Esophagus squamous epithelium (tissue), 5 donors: ENCODE measurements at places on chromosomes 11 and 22.

GRCh38 chr22:47613606-47614350 is 851.3 kb downstream of the TBC1D22A start:
- DNase-seq = no peak

GRCh38 chr22:37983860-37984791 is at the start of gene SOX10:
SOX10 (minus strand) TSS chr22:37984555; CDS start chr22:37983784, 771 bp downstream.
- DNase-seq = no peak

DNA sequence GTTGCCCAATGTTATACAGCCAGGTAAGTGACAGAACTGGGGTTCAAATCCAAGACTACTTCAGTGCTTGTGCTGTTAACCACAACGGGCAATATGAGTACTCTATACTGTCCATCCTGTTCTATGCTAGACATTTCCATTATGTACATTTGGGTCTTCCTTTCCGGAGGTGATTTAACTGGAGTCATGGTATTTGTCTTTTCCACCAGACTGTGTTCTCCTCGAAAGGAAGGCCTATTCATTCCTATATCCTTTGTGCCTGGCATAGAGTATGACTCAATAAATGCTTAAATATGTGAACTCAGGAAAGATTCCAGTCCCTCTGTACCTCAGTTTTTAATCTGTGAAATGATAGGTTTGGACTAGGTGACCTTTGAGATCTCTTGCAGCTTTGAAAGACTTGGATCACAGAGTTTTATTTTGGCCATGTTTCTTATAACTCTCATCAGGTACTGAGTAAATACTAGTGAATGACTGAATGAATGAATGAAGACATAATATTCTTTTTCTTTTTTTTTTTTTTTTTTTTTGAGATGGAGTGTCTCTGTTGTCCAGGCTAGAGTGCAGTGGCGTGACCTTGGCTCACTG is 6.6 kb downstream of the RNF121 start:
- DNase-seq = no peak

GRCh38 chr11:8205566-8205965 is 36.7 kb upstream of the RIC3 start:
- no peak for DNase-seq

GRCh38 chr11:34251589-34251980 is 106.2 kb downstream of the ABTB2 start:
- DNase-seq = no peak

DNA sequence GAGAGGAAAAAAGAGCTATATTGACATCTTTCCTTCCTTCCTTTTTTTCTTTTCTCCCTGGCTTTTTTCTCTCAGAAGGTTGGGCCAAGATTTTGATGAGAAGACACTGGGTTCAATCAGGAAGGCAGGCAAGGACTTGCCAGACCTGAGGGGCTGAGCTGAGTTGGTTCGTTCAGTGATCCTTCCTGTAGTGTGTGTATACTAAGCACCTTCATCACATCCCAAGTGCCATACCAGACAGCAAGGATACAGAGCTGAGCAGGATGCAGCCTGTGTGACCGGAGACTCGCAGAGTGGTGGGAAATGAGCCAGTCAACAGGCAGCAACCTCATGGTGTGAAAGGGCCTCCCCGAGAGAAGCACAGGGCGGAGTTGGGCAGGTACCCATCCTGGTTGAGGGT is 95.5 kb downstream of the SPON1 start:
- no peak for DNase-seq

- no peak for DNase-seq
Observed at GRCh38 chr22:50485221-50486131, 1.2 kb upstream of the MIOX start.

- no peak for DNase-seq
Observed at GRCh38 chr11:85893395-85893794, 38.2 kb downstream of the CCDC83 start.

DNA sequence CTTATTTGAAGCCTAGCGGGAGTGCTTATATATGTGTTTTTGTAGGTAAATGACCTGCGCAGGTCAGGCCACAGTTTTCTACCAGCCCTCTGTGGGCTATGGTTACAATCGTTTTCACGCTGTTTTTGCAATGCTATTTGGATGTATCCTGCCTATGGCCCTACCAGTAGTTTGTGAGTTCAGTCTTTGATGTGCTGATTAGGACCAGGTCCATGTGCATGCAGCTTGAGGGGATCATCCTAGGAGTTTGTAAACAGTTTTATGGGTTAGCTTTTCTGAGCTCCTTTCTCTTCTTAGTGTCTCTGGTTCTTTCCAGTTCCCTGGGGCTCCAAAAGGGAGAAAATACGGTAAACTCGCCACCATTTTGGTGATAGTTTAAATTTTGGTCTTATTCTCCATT is 142.5 kb downstream of the LDLRAD3 start:
- no peak for DNase-seq

DNA sequence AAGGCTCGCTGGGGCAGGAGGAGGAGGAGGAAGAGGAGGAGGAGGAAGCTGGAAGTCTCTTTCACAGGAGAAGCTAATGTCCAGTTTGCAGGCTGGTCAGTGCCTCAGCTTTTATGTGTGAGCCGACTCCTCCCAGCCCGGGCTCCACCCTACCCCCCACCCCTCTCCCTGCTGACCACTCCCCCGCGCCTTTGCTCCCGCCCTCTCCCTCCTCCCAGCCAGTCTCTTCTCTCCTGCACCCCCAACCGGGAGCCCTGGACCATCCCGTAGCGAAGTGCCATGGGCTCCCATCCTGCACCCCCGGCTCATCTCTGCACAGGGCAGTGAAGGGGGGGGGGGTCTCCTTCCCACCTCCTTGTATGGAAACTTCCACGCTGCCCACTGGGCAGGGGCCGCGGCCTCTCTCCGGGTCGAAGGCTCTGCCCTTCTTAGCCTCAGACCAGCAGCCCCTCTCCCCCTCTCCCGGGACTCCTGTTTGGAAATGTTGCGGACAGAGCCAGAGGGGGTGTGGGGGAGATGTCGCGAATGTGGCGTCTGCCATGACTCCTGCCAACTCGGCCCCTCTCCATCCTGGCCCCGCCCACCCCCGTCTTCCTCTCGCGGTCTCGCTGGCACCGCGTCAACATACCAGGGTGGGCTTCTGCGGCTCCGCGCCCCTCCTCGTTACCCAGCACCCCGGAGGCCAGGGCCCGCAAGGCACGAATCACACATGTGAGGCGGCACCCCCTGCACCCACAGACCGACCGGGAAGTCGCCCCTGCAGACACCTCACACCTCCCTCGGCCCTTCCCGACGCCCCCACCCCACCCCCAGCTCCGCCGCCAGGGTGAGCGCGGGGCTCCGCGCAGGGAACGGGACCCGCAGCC is 1.8 kb downstream of the IGF2 start:
- no peak for DNase-seq

DNA sequence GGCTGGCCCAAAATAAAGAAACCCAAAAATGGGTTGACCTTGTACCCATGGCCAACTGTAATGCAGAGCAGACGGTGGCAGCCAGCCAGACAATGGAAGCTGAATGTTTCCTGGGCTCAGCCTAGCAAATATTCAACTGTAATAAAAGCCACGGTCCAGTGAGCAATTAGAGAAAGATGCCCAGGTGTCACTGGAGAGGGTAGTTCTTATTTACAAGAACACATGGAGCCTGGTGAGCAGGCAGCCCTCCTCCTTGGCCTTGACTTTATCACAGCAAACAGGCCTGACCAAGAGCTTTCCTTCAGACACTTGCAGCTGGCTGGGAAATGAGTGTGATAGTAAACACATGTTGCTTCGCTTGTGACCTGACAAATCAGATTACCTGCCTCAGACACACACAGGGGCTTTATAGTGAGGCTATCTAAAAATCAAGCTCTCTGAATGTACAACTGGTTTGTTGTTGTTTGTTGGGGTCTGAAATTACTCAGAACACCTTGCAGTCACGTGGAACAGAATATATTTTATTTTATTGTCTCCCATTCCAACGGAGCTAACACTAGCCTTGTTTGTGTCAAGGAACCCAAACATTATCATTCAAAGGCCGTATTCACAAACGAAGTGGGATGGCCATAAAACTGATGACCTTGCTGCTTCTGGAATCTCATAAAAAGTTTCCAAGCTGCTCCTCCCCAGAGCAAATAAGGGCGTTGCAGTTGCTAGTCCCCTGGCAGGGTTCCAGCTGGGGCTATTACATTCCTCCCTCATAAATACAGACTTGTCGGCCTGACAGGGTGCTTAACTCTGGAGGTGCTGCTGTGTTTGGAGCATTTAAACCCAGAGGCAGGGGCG is 161.1 kb downstream of the BBOX1 start:
- DNase-seq = peak; percentile 13

- DNase-seq = no peak
Observed at GRCh38 chr11:122676638-122677037, 21.1 kb downstream of the UBASH3B start.

DNA sequence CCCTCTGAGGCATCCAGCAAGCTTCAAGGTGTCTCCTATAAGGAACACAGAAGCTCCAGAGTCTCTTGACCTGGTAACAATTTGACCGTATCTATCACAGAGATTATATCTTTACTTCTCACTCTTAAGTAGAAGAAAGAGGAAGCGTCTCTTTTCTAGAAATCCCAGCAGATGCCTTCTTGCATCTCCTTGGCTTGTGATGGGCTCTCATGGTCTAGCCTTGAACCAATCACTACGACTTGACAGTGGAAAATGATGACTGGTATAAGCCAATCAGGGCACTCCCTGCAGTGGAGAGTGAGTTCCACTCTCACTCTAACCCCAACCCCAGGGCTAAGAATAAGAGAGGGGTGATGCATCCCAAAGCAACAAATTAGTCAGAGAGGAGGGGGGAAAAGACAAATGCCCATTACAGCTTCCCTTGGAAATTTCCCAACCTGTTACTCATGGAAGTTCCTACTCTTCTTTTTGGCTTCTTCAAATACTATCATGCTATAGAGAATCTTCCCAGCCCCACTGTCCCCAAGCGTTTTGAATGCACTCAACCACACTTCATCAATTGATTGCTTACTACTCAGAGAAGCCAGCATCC is 293.5 kb downstream of the MN1 start:
- no peak for DNase-seq

DNA sequence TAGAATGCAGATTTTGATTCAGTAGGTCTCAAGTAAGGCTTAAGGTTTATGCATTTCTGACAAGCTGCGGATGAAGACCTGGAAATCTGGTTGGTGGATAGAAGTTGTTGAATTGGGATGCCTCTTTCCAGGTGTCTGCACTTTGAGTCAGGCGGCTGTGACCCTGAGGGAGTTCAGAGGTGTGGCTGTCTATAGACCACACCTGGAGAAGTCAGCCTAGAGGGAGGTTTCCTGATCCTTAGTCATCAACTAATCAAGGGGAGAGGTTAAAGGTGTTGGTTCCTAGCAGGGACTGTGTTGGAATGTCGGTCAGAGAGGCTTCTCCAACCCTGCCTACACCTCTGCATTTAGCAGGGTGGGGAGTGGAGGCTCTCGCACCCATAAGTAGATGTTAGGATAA is 8.0 kb downstream of the GLB1L2 start:
- no peak for DNase-seq

- no peak for DNase-seq
Observed at GRCh38 chr11:76234416-76235232, 28.3 kb upstream of the WNT11 start.

DNA sequence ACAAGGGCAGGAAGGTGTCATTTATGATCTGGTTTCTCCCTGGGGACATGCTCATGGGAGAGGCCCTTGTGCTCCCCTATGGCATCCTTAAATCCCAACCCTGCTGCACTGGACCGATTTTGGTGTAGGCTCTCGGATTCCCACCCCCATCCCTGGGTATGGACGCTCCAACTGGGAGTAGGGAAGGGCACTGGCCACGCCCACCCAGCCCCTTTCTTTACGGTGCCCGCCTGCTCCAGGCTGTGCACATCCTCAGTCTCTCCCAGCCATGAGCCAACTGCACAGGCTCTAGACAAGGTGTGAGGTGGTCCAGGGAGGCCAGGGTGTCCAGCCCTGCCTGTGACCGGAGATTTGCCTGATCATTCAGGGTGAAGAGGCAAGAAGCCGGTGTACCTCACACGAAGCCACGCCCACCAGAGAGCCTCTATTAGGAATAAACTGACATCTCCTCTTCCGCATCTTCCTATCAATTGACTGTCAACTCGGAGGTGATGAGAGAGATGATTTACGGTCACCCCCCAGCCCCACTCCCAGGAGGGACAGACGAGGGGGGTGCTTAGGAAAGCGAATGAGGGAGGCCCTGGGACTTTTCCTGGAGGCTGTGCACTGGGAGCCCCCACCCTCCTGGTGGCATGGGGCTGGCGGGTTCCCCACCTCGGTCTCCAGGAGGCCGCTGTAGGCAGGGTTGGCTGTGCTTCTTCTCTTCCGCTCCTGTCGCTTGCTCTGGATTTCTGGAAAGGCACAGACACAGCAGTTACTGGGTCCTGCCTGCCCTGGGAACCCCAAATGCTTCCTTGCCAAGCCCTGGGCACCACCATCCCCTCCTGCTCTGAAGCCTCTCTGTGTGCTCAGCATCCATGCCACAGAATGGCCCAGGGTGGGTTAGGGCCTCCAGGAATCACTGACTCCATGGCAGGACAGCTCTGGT is 116.7 kb downstream of the PHF21B start:
- no peak for DNase-seq

GRCh38 chr11:30789270-30789669 is 203.1 kb upstream of the MPPED2 start:
- no peak for DNase-seq

- no peak for DNase-seq
Observed at GRCh38 chr22:17086788-17087497, 2.1 kb downstream of the IL17RA start.

DNA sequence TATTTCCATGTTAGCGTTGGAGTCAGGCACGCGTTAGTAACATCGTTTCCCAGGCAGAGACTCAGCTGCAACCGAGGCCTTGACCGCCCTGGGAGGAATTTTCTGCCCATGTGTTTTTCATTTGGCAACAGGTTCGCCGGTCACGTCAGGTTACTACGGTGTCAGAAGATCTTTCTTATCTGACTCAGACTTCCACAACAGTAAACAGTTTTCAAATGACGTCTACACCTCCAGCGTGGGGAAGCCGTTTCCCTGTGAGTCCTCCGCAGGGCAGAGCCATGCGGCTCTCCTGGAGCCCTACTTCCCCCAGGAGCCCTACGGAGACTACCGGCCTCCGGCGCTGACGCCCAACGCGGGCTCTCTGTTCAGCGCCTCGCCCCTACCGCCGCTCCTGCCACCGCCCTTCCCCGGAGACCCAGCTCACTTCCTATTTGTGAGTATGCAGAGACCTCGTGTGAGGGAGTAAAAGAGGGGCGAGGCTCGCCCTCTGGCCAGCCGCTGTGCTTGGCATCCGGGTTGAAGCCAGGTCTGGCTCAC is 14.3 kb upstream of the POU2AF3 start:
- no peak for DNase-seq

- DNase-seq = no peak
Observed at GRCh38 chr22:27801202-27801615, 347 bp downstream of the MN1 start.

- DNase-seq = no peak
Observed at GRCh38 chr11:126637795-126638175, 282.3 kb downstream of the ST3GAL4 start.

DNA sequence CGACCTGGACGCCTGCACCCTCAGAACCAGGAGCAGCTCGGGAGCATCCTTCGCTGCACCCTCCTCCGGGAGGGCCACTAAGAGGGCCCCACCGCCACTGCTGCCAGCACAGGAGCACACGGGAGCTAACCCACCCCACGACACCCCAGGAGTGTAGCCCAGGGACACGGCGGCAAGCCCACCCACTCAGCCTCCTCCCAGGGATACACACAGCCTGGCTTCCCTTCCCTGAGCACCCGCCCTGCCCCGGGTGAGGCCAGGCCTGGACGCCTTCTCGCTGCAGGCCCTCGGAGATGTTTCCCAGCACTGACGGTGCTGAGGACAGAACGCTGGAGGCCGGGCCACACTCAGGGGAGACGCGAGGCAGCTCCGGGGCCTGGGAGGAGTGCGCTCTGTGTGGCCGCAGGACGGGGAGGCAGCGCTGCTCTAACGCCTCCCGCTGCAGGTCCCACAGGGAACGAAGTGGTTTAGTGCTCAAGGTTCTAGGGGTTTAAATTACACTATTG is 190.4 kb downstream of the BRD1 start:
- no peak for DNase-seq

GRCh38 chr22:48402591-48403031 is 1425.1 kb downstream of the BRD1 start:
- DNase-seq = no peak
